Stimulated activated CD8-positive, alpha-beta memory T cell treated with anti-CD3 and anti-CD28 coated beads, Interleukin-15, amount 100 ng/mL, for 1 hour (primary cell): ENCODE measurements at places on chromosomes 1 and 21.

DNA sequence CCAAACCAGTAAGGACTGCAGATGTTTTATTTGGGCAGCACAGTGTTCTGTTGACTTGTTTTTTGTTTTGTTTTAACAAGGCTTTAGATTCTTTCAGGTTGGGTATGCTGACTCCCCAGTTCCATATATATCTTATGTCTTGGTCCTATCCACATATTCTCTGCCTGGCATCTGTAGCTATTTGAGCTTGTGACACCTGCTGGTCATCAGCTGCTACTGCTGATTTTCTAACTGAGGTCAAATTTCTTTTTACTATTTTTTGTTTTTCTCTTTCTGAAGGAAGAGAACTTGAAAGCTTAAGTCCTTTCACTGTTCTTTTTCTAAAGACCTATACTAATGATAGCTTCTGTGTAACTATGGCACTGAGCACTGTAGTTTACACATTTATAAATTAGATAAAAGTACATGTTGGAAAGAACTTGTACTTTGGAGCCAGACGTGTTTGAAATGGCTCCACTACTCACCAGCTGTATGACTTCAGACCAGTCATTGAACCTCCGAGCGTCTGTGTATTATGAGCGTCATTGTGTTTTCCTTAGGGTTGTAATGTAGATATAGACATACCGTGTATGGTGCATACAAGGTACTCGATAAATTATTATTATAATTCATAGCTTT lies 109.4 kb downstream of the NRDC start:
- DNase-seq, result no peak

DNA sequence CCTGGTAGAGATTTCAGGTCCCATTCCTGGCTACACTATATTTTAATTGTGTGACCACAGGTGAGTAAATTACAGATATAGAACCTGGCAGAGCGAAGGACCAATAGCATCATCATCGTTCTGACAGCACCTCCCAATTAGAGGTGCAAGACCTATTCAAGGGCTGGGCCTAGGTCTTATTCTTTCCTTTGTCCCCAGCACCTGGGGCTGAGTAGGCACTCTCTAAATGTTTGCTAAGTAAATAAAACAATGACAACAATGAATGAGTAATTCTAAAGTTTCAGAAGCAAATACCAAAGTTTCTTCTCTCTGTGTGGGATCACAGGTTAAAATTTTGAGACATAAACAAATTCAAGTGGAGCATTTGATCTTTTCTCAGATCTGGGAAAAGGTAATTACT lies 32.7 kb downstream of the BEND5 start:
- no peak for DNase-seq

DNA sequence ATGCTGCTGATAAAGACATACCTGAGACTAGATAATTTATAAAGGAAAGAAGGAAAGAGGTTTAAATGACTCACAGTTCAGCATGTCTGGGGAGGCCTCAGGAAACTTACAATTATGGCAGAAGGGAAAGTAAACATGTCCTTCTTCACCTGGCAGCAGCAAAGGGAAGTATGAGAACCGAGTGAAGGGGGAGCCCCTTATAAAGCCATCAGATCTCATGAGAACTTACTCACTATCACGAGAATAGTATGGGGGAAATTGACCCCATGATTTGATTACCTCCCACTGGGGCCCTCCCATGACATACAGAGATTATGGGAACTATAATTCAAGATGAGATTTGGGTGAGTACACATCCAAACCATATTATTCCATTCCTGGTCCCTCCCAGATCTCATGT lies 154.4 kb downstream of the FASLG start:
- no peak for DNase-seq

DNA sequence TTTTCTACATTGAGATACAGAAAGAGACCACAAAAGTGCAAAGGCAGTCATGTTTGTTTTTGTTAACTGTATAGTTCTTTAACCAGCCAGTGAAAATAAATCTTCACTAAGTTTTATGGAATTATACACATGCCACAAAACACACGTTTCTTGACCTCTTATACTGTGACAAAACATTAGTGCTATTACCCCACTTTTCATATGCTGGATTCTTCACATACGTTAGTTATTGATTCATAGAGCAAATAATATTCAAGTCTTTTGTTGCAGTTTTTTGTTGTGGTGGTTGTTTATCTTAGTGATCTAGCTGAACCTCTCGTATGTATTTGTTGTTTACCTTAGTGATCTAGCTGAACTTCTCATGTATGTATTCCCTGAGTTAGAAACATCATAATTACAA lies 28.0 kb downstream of the LYPLAL1 start:
- no peak for DNase-seq

DNA sequence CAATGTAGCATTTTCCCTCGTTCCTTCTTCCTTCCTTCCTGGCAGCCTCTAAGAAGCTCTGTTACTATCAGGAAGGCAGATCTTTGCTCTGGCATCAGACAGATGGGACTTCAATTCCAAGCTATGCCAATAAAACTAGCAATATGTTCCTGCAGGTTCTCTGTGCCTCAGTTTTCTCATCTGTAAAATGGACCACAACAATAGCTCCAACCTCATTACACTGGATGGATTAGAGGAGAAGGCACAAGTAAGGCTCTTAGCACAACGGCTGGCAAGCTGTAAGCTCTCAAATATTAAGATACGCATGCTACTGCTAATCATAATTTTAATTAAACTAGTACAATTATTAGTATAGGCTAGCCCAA lies 27.2 kb downstream of the RRAGC start:
- DNase-seq, result no peak

GRCh38 chr1:42753070-42753469 lies 13.0 kb upstream of the CLDN19 start:
- no peak for DNase-seq

GRCh38 chr21:46598581-46599572 lies 6.0 kb downstream of the S100B start:
- no peak for DNase-seq

- DNase-seq, result no peak
Measured at GRCh38 chr1:156432669-156433018, 63.6 kb downstream of the RHBG start.

- DNase-seq, result no peak
Measured at GRCh38 chr1:245929224-245929623, 577.9 kb downstream of the SMYD3 start.

DNA sequence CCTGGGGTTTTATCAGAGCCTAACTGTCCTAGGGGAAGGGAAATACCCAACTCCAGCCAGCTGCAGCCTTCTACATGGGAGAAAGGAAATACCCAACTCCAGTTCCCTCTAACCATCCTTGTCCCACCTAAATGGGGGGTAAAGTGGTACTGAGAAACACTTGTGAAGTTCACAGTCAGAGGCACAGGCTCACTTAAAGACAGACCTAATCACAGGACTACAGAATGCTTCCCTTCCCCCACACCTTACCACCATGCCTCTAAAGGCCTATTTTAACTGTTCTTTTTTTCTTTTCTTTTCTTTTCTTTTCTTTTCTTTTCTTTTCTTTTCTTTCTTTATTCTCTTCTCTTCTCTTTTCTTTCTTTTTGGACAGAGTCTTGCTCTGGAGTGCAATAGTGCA lies 324.6 kb downstream of the SPATA17 start:
- no peak for DNase-seq

- no peak for DNase-seq
Measured at GRCh38 chr1:236020359-236021219, 44.3 kb downstream of the NID1 start.

DNA sequence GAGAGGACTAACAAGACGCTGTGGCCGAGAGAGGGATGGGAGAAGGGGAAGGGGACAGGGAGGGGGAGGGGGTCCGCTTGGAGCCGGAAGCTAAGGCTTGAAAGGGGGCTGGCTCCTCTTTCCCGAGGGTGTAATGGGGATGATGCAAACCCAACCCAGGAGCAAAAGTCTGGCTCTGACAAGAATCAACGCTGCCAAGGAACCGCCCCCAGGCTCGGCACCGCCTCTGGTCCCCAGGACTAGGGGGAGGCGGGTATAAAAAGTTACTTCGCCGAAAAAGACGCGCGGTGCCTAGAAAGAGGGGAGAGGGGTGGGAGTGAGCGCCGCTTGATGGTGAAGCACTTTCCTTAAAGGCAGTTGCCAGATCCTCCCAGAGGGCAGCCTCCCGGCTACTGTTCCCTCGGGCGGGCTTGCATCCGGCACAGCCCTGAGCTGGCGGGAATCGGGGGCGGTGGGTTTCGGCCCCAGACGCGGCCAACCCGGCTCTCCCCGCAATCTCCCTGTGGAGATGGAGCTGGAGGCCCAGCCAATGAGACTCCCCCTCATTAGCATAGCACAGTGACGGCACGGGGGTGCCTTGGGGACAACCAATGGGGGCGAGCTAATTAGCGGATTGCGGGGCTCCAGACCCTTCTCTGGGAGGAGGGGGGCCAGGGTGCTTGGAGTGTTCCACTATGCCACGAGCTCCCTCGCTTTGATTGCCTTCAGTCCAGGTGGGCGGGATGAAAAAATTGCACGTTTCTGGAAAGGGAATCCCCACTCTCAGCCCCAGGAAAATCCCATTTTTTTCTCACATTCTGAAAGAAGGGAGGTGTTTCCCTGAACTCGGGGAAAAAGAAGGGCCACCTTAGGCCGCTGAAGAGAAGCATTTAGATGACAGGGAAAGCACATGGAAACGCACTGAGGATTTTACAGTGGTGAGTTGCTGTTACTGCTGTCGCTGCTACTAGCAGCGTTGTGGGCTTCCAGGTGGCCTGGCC lies at the start of gene KCNT2:
Gene KCNT2 (minus strand): TSS at position 51 of the 980 bp plus-strand sequence. CDS start 131 bp downstream, outside the sequence.
- no peak for DNase-seq

- no peak for DNase-seq
Measured at GRCh38 chr1:201322653-201323510, 39.6 kb downstream of the PKP1 start.

- DNase-seq, result no peak
Measured at GRCh38 chr1:114093624-114094362, 59.9 kb downstream of the SYT6 start.

GRCh38 chr1:205545991-205546390 lies 41.5 kb downstream of the CDK18 start:
- DNase-seq, result no peak

DNA sequence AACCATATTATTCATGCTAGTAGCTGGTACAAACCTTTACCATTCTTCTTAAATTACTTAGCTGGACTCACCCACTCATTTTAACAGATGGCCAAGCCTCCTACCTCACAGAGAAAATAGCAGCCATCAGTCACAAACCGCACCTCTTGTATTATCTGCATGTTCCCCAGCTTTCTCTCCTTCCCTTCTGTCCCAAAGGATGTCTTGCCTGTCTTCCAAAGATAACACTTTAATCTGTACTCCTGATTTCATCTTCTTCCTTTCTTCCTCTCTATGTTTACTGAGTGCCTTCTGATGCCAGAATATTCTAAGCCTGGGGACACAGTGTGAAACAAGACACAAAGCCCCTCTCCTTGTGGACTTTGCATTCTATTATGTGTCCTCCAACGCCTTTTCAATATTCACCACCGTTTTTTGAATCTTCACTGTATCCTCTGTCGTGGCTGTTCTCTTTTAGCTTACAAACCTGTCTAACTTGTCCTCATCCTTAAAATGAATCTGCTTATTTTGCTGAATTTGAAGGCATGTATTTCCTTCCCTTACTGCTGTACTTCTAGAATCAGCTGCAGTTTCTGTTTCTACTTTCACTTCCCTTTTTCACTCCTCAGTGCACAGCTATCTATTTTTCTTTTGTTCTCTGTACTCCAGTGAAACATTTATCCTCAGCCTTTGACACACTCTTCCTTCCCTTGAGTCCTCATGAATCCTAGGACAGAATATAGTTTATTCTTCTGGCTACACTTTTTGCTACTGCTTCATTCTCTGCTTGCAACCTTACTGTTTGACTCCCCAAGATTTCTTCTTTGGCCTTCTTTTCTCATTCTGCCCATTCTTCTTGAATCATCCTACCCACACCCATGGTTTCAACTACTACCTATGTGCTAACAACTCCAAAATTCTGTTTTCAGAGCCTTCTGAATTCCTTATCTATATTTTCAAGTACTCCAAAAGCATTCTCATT lies 216.9 kb upstream of the SAMSN1 start:
- no peak for DNase-seq

GRCh38 chr1:5971471-5972197 lies 20.6 kb downstream of the NPHP4 start:
- DNase-seq, result no peak

GRCh38 chr1:157292809-157293564 lies 154.8 kb upstream of the ETV3 start:
- no peak for DNase-seq

DNA sequence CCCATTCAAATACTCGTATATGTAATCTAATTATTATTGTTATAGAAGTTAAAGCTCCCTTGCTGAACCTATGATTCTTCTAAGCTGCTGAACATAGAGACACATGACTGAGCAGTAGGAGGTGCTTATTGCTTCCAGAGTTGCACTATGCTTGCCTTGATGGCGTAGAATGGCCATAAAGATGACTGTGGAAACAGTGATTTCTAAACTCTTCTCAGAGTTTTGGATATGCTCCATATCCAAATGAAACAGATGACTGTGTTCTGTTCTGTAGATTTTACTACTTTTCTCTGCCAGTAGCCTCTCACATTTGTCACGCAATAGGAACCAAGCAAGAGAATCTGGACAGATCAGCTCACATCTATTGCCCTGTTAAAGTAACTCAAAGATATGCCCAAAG lies 88.1 kb upstream of the CACYBP start:
- DNase-seq, result no peak

DNA sequence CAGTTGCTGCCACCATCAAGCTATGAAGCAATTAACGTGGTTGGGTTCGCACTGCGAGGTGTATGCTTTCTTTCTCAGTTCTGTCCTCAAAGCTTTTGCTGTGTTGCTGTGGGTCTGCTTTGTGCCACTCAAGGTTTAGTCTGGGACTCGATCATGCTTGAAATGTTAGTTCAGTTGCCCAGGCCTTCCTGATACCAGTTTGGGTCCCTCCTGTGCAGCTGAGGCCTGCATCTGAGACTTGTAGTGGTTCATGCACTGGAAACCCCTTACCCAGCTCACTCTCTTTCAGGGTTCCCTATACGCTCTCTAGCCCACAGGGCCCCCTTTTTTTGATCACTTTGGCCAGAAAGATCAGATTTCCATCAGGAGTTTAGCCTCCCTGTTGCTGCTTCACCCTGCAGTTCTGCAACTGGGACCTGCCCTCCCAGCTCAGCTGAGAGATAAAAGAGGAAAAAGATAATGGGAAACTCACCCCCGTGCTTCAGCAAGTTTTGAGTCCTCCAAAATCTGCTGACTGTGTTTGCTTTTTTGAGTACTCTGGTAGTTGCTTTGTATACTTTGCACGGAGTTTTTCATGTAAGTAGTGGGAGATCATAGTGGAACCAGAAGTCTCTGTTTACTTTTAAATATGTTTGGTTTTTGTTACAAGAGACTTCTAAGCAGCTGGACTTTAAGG lies 317.0 kb downstream of the HHAT start:
- DNase-seq, result no peak

GRCh38 chr1:185483664-185484450 lies 166.8 kb upstream of the IVNS1ABP start:
- DNase-seq, result no peak
